Activated naive CD4-positive, alpha-beta T cell treated with anti-CD3 and anti-CD28 coated beads, Interleukin-2, amount 50 U/mL, for 16 hours (primary cell): ENCODE measurements at places on chromosomes 12 and 14.

- DNase-seq = no peak
These were observed 1.2 kb upstream of the AP1G2 start for GRCh38 chr14:23568600-23569331.

- peak; percentile 83 for DNase-seq
These were observed 52.3 kb downstream of the NEUROD4 start for GRCh38 chr12:55072083-55072482.

GRCh38 chr14:103749452-103749851 lies 33.8 kb downstream of the ZFYVE21 start:
- no peak for DNase-seq

DNA sequence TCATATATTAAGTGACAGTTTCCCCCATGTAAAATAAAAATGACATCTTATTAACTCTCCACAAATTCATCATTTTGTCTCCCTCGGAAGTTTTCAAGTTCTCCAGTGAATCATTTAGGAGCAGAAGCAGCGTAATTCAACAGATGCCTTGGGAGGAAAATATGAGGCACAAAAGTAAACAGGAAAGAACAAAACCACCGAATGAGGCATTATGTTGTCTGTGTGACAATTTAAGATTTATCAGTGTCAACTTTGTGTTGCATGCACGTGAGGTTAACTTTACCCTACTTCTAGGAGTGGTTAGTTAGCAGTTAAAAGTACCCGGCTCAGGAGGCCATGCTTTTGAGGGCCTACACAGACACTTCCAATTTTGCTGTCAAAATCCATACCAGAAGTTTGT lies 258.6 kb downstream of the IPO8 start:
- no peak for DNase-seq

DNA sequence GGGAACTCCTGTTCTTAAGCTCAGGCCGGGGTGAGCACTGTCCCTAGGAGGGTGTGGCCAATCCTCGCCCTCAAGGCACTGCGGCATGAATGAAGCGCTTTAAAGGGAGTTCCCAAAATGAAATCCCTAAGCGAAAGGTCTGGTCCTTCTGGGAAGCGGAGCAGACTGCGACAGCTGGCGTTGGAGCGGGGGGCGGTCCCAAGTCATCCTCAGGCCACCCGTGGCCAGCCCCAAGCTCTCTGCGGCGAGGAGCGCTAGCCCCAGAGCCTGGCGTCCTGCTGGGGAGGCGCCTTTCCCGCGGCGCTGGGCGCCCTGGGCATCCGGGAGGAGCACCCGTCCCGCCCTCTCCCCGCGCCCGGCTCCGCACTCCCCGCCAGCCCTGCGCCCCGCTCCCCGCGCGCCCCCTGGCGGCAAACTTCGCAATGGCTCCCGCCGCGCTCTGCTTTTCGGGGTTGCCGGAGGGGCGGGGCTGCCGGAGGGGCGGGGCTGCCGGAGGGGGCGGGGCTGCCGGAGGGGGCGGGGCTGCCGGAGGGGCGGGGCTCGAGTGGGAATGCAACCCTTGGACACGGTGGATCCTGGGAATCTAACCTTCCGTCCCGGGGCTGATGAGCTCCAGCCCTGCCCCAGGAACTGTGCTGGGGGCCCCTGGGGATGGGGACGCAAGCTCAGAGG lies 25.4 kb downstream of the ZBTB42 start:
- peak; percentile 94 for DNase-seq

- DNase-seq = no peak
These were observed 95.8 kb downstream of the EPS8 start for GRCh38 chr12:15693228-15693911.

- DNase-seq = no peak
These were observed 6.5 kb upstream of the OTX2 start for GRCh38 chr14:56816574-56817391.

DNA sequence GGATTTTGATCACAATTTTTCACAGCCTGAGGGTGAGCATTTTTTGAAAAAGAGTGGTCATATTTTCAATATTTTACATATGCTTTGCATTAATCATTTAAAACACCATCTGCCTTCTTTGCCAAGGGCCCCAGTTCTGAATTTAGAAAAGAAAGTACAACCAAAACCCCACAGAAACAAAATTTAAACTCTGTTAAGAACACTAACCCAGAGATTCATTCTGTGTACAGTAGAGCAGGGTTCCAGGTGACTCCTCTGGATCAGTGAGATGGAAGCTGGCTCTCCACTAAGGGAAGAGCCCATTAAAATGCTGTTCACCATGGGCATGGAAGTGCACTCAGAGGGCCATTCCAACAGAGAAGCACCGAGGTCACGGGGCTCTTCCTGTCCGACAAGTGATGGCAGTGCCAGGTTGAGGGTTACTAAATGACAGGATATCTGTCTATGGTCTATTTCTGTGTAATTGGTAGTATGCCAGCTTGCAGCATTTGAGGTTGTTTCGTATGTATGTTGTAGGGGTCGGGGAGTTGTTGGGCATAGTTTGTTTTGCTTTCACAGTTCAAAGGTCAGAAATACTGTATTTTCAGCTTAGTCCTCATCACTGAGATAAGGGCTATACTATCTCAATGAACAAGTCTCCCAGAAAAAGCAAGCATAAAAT lies 95.9 kb downstream of the SLC35F4 start:
- no peak for DNase-seq

- DNase-seq = no peak
These were observed 425.8 kb downstream of the NPAS3 start for GRCh38 chr14:33364466-33364865.
